ENCODE measurements at places on chromosomes 13 and 19. TPM values are rescaled to one million over a fixed set of nuclear protein-coding genes. Genes with fewer than 3 reads are reported as not detected.
A peak's percentile ranks its signal among the peaks of the same experiment; 100 is the strongest.

Gene CPB2
- not detected for total RNA-seq

- no peak for DNase-seq
These were observed 11.7 kb downstream of the ATP7B start for GRCh38 chr13:51999510-51999911.

- DNase-seq = no peak
These were observed 374.4 kb downstream of the DLEU7 start for GRCh38 chr13:50468849-50469669.

Gene CYP4F2
- total RNA-seq = not detected

Gene NXNL1
- total RNA-seq = not detected

- DNase-seq = peak; percentile 30
These were observed 13.9 kb upstream of the PAK4 start for GRCh38 chr19:39111593-39112199.

- no peak for DNase-seq
These were observed 31.2 kb downstream of the ZNF536 start for GRCh38 chr19:30403203-30403985.

Gene ZNF729
- not detected for total RNA-seq

DNA sequence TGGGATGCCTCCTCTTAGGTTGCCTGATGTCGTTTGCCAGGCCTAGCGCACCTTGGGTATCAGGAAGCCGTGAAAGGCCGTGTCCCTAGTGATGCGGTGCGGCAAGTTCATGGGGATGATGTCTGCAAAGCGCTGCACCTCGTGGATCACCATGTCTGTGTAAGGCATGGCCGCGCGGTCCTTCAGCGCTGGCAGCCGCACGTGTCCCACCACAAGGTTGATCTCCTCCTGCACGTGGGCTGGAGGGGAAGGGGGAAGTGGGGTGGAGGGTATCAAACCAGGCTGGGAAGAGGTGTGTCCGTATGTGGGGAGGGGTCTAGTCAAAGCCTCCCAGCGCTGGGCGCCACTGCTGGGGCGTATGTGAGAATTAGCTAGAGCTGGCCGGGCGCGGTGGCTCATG, 23.2 kb downstream of the EGLN2 start:
- no peak for DNase-seq

GRCh38 chr19:5125797-5126497, 157.0 kb downstream of the KDM4B start:
- DNase-seq = no peak

Gene FOSB
- 3.8 TPM for total RNA-seq

Gene RAP2A
- 46.6 TPM for total RNA-seq

DNA sequence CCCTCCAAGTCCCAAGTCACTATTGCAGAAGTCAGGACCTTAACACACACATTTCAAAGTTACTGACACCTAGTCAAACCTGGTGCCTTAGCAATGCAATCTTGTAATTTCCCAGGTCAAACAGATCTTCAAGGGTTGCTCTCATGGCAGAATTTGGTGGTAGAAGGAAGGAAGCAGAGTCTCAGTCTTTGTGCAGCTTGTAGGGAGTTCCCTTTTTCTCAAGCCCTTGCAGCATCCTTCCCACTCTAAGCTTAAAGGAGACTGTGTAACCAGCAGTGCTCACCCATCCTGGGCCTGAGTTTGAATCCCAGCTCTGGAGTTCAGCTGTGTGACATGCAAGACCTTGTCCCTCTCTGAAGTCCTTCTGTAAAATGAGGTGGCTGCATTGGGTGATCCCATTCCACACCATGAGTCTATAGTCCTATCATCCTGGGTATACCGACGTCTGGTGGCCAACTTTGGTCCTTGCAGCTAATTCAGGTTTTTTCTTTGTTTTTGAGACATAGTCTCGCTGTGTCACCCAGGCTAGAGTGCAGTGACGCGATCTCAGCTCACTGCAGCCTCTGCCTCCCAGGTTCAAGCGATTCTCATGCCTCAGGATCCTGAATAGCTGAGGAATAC, 9.8 kb downstream of the SIGLEC10 start:
- peak; percentile 90 for DNase-seq

- no peak for DNase-seq
These were observed 1193.8 kb downstream of the SLITRK1 start for GRCh38 chr13:82688400-82688994.

DNA sequence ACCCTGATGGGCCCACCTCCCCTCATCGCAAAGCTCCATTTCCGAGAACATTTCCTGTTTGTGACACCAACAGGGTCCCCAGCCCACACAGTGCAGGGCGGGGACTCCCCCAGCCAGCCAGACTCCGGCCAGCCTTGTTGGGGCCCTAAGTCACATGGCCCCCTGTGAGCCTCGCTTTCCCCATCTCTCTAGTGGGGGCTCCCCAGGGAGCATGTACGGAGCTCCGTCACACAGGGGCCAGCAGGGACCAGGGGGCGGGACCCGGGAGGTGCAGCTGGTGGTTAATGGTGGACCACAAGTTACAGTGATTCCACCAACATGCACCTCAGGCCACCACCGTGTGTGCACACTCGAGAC, 1.7 kb downstream of the TBXA2R start:
- no peak for DNase-seq

DNA sequence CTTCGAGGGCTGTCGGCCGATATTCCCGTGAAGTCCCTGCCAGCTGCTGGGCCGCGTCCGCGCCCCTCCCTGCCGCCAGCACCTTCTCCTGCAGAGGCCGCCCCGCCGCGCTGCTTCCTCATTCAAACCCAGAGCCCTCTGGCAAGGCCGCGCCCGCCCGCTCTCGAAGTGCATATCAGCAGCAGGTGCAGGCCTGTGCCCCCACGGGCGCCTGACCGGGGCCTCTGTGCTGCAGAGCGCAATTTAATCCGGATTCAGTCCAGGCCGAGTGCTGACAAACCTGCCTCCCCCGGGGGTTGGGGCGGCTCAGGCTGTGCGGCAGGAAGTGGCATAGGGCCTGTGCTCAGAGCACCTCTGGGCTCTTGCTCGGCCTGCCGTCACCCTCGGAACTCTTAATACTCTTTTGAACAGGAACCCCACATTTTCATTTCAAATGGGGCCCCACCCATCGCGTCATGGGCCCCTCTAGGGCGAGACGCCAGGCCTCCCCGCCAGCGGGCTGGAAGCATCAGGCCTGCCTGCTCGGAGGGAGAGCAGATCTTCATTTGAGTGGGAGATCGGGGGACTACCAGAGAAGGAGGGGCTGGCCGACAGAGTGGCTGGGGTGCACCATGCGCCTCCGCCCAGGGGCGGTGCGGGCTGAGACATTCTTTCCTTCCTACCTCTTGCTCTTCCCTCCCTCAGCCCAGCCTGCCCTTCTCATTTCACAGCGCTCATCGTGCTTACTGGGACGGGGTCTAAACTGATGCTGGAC, 125.7 kb downstream of the TNFRSF19 start:
- DNase-seq = no peak

Gene NLRP5
- not detected for total RNA-seq

DNA sequence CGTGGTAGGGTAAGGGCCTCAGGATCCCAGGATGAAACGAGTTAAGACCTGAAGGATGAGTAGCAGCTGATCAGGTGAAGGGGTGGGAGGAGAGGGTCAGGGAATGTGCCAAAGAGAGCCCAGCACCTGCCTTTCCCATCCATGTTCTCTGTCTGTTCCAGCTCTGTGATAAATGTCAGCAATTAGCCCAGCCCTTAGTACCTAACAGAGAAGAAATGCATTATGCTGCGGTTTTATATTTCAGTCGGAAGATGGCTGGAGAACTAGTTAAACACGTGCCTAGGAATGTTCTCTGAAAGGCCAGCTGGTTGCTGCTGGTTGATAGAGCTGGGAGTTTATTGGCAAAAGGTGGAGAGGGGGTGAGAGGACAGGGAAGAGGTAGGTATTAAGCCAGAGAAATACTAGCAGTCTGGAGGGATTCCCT, 268.2 kb downstream of the SHISA2 start:
- no peak for DNase-seq

Gene ZNF490
- 8.7 TPM for total RNA-seq

GRCh38 chr19:50749490-50749889, 20.8 kb upstream of the GPR32 start:
- DNase-seq = no peak

Data from osteoblast (primary cell).